Fibroblast of skin of scalp (primary cell): ENCODE measurements at places on chromosomes 11 and 22.
A peak's percentile ranks its signal among the peaks of the same experiment; 100 is the strongest.

DNA sequence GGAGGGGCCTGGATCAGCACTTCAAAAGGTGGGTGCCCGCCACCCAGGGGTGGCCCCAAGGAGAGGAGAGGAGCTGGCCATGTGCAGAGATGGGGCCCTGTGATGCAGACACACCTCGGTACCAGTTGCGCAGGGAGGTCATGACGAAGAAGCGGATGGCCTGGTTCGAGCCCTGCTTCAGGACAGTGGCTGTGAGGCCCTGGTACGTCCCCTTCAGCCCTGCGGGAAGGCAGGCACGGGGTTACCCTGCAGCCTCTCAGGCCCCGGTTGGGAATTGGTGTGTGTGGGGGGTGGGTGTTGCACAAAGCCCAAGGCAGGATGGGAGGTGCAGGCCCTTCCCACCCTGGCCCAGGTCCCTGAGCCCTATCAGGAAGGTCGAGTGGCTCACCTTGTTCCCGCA, 1.8 kb downstream of the SLC25A1 start:
- DNase-seq = no peak

DNA sequence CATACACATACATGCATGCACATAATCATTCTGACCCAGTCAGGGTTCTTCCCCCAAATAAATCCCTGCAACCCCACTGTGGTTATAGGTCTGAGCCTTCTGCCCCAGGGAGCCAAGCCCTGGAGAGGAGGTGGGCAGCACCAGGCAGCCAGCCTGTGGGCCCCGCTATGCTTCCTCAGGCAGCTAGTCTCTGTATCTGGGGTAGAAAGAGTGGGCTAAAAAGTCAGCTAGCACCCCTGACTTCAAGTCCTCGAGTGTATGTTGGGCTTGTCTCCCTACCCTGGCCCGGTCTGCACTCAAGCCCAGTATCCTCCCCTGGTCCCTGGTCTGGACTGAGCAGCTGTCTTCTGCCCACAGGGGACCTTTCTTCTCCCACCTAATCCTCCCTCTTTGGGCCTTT, 28.0 kb downstream of the KCNQ1OT1 start:
- no peak for DNase-seq

GRCh38 chr11:1559111-1559951, 12.7 kb downstream of the DUSP8 start:
- DNase-seq = peak; percentile 84

- no peak for DNase-seq
These were observed 19.9 kb downstream of the NAGA start for GRCh38 chr22:42050641-42051180.

GRCh38 chr11:78981153-78981552, 406.5 kb upstream of the NARS2 start:
- DNase-seq = no peak

DNA sequence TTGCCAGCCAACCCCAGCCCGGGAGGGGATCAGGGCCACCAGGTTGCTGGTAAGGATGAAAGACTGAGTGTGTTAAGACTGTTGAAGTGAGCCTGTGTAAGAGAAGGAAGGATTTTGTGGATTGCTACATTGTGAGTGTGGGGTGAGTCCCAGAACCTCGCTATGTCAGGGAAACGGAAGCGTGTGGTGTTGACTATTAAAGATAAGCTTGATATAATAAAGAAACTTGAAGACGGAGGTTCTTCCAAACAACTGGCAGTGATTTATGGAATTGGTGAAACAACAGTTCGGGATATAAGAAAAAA, 627 bp downstream of the JRKL start:
- peak; percentile 15 for DNase-seq

DNA sequence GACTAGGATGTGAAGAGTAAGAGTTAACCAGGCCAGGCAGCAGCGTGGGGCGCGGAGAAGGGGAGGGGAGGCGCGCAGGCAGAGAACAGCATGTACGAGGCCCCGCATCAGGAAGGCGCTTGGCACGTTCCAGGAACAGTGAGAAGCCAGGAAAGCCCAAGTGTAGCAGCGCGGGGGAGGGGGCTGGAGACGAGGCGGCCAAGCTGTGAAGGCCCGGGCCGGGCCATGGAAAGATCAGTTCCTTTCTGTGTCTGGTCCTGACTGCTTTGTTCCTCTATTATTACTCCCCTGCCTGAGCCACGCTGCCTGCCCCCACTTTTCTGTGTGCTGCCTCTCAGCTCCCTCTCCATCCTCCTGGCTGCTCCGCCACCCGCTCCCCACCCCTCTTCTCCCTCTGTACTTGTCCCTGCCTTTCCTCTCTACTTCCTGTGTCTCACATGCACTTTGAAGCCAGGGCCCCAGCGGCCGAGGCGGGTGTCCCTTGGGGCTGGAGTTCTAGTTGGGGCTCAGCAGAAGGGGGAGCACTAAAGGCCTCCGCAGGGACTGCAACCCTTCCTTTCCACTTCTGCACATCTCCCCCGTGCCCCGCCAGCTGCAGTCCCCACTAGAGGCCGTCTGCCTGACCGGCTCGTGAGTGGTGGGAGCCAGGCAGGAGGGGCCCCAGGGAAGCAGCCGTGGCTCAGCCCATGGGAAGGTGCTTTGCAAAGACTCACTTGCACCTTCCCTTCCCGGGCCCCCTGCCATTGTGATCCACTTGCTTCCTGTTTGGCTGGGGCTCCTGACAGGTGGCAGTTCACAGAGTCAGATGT, 63.7 kb downstream of the PRDM11 start:
- peak; percentile 38 for DNase-seq

- no peak for DNase-seq
These were observed 89.7 kb upstream of the SHANK2 start for GRCh38 chr11:71342116-71342515.

DNA sequence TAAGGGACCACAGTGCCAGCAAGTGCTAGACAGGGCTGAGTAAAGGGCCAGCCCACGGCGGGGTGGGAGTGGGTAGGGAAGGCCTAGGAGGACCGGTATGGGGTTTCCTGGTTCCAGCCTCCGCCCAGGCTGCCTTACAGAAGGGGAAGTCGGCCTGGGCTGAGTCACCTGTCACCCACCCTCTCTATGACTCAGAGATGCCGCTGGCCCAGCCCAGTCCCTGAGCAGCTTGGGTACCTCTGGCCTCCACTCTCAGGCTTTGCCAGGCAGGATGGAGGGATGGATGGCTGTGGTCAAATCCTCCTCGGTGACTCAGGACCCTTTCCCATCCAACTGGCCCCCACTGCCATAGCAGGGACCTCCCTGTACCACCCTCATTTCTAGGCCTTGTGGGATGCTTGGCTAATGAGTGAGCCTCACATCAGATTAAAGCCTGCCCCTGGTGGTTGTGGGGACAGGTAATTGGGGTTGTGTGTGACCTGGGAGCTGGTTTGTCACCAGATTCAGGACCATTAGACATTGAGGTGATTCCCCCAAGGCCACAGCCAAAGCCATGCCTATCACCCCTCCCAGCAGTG, 13.9 kb downstream of the SLC35E4 start:
- peak; percentile 63 for DNase-seq

DNA sequence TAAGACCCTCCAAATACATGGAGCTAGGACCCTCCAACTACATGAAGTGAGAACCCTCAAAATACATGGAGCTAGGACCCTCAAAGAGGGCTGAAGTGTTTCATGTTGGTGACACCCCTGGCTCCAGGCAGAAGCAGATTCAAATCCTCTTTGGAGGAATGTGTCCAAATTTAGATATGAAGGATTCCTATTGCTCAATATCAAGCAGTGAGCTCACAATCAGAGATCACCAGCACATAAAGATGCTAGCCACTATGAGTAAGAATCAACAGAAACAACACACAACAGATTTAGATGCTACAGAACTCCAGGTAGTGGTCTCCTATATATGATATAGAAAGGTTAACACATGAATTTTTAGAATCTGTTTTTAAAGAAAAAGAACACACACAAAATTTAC, 11.2 kb upstream of the RAB3IL1 start:
- no peak for DNase-seq

GRCh38 chr22:41491374-41492100, 22.6 kb downstream of the ACO2 start:
- peak; percentile 42 for DNase-seq

- no peak for DNase-seq
These were observed 2.8 kb downstream of the NTM start for GRCh38 chr11:131373095-131373725.

- DNase-seq = peak; percentile 23
These were observed 669 bp upstream of the GAL3ST1 start for GRCh38 chr22:30574997-30575671.

- DNase-seq = no peak
These were observed 34.1 kb upstream of the TXNRD2 start for GRCh38 chr22:19975707-19976035.

DNA sequence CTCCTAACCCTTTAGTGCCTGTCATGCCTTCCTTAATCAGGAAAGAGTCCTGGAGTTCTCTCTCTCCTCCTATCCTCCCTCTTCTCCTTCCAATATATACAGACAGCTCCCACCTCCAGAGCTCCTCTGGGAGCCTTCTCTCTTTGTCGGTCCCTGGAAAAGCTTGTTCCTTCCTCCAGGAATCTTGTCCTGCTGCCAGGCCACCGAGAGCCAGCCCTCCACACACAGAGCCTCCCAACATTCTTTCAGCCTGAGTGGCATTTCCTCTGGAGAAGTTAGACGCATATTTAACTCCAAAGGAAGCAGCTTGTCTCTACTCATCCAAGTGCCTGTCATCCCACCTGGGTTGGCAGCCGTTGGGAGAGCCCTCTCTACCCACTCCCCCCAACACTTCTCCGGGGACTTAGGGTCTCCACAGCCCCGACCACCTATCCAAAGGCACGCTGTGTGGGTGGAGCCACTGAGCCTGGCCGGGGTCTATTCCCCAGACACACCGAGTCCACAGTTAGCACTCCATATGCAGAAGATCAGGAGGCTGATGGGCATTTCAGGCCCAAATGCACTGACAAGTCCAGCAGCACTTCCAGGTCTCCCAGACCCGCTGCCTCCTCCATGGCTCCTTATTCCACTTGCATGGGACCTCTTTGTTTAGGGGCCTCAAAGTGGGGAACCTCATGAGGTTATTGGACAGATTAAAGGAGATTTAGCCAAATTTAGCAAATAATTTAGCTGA, 31.1 kb downstream of the DKK3 start:
- peak; percentile 97 for DNase-seq

- DNase-seq = no peak
These were observed 120.0 kb downstream of the SLC17A6 start for GRCh38 chr11:22458161-22458560.

DNA sequence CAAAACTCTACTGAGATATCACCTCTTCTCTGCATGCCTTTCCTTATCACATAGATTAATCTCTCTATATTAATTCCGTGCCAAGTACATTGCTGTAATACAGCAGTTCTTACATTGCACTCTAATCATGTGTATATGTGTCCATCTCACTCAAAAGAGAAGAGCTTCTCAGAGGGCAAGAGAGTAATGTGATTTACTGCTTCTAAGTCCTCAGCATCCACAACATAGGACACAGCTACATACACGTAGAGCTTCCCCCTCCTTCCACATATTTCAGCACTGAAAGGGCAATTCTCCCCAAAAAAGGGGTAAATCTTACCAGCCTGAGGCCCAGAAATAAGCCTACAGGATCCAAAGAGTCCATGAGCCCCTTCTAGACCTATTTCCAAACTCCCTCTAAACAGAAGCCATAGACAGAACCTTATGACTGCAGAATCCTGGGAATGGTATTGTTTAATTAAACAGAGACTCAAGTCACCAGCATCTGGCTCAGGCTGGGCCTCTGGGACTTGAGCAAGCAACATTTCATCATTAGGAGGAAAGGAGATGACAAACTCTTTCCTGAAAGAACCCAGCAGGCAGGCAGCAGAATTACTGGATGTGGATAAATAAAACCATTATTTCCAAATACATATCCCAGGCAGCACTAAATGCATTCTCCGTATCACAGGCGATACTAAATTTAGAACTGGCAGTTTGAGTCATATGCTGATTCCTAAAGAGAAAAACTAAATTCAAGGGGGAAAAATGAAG, 87.2 kb downstream of the KCNC1 start:
- peak; percentile 69 for DNase-seq

DNA sequence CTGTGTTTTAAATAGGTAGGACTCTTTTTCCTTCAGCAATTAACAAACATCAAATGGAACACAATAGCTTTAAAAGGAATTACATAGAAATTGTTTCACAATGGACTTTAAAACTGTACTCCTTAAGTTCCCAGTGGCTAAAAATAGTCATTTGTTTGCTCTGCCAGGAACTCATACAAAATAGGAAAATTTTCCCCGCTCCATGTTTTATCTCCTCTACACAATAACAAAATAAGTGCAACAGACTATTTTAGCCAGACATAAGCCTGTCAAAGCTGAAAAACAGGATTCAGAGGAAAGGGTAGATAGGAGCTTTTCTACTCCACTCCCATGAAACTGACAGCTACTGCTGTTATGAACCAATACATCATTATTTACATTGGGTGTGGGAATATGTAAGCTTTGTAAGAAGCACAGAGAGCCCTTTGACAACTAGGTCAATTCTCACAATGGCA, 90.1 kb downstream of the STK33 start:
- no peak for DNase-seq

- DNase-seq = no peak
These were observed at the start of gene APOBEC3H for GRCh38 chr22:39097098-39098020. TSS of gene APOBEC3H (plus strand) at chr22:39097244. CDS start at chr22:39100279, 3,035 bp downstream.

DNA sequence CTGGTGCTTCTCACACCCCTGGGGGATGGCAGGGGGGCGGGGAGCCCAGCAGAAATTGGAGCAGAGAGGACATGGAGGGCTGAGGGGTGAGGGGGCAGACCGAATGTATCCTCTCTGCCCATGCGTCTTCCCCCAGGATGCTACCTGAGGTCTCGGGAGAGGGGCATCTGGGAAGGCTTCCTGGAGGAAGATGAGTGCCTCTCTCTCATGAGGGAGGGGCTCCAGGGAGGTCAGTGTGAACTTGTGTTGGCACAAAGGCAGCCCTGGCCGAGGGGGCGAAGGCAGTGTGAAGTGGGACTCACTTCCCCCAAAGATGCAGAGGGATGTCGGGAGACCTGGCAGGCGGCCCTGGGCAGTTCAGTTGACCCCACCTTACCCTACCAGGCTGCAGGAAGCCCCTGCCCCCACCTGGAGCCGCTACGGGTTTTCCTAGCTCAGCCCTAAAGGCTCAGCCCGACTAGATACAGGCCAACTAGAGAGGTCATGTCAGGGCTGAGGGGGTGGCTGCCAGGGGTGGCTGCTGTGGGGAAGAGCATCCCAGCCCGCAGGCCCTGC, 10.4 kb downstream of the ASCL2 start:
- no peak for DNase-seq

GRCh38 chr11:70641369-70641768, 243.0 kb downstream of the CTTN start:
- no peak for DNase-seq

- DNase-seq = peak; percentile 67
These were observed 11.1 kb upstream of the LDLRAD3 start for GRCh38 chr11:35932681-35933319.

GRCh38 chr22:41237707-41238569, 2.8 kb downstream of the CHADL start:
- peak; percentile 42 for DNase-seq
